Bladder microvascular endothelial cell (primary cell): ENCODE measurements at places on chromosomes 1 and 21. TPM values are rescaled to one million over a fixed set of nuclear protein-coding genes. Genes with fewer than 3 reads are reported as not detected.

Gene NENF
- total RNA-seq: 6.6 and 20.7 TPM in 2 replicates

Gene ZSWIM5
- total RNA-seq: 0.16 and 11.3 TPM in 2 replicates

Gene CELA2A
- not detected in 2 replicates for total RNA-seq

Gene SOD1
- total RNA-seq: 190 and 204 TPM in 2 replicates

Gene PYHIN1
- total RNA-seq: not detected in 2 replicates

Gene SPRR1A
- total RNA-seq: not detected in 2 replicates

Gene OR6K3
- total RNA-seq: not detected in 2 replicates

Gene TSPAN1
- 0.49 TPM in 1 of 2 replicates, not detected in the other for total RNA-seq
